GM18507 (cell line): ENCODE measurements at places on chromosomes 1 and 21.

DNA sequence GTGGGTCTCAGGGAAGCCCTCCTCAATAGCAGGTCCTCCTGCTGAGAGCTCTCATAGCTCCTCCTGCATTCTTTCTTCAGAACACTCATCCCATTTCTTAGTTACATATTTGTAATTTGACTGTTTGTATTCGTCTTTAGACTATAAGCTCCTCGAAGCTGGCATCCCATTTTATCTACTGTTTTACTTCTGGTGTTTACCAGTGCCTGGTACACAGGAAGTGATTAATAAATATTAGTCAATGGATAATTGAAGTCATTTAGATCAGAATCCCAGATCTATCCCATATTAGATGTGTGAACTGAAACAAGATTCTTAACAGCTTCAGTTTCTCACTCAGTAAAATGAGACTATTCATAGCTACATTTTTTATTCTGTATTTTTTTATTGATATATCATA is 88.7 kb downstream of the PLPP3 start:
- no peak for DNase-seq

DNA sequence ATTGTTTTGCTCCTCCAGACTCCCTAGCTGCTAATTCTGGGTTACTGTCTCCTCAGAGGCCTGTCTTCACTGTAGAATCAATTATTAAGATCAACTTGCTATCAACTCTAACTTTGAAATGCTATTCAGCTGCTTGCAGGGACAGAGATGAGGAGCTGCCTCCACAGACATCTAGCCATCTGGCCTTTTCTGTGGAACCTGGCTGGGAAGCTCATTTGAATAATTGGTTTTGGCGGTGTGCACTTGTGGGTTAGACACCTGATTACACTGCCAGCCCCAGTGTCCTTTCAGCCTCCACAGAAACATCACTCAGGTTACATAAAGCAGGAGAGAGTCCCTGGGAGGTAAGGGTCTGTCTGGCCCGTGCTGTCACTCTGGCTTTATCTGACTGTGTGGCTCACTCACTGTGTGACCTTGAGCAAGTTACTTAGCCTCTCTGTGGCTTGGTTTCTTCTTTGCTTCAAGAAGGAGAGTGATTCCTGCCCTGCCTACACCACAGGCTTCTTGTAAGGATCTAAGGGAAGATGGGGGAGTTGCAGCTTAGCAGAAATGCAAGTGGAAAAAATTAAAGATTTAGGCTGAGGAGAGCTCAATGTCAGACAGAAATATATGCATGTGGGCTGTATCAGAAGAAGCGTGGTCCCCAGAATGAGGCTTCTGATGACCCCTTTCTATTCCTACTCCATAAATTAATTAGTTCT is 131.6 kb downstream of the BEND5 start:
- DNase-seq, result no peak

DNA sequence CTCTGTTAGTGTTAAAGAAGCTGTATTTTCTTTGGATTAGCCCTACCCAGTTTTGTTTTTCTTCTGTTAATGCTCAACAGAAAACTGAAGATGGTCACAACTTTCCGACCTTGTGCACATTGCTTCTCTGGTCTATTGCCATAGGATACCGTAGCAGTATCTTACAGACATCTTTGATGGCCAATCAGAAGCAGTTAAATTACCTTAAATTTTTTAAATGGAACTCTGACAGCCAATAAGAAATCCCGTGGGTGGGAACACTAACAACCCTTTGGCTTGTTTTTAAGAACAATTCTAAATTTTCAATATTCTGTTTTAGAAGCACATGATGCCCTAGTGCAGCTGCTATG is 17.2 kb downstream of the NFYC start:
- peak; percentile 30 for DNase-seq

DNA sequence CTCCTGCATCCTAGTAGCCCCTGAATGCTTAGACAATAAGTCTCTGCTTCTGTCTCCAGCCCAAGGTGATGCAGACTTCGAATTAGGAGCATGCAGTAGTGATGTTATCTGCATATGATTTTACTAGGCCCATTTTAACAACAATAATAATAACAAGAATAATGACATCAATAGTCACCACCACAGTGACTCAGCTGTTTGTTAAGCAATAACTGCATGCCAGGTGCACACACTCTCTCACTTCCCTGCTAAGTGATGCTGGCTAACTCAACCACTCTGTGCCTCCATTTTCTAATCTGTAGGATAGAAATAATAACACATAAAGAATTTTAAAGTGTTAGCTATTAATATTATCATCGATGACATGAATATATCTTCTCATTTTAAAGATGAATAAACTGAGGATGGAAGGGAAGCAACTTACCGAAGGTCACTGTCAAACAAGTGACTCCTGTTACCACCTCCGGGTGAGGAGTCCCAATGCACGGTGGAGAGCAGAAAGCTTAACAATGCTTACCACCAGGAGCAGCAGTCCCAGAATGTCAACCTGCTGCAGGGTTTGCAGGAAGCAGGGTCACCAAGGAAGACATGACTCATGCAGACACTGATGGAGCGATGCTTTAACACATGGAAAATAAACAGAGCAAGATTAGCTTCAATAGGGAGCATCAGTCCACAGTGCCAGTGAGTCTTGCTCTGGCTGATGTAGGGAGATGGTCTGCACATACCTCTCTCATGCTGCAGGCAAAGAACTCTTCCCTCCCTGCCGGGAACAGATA is 290.2 kb downstream of the SPATA17 start:
- no peak for DNase-seq

DNA sequence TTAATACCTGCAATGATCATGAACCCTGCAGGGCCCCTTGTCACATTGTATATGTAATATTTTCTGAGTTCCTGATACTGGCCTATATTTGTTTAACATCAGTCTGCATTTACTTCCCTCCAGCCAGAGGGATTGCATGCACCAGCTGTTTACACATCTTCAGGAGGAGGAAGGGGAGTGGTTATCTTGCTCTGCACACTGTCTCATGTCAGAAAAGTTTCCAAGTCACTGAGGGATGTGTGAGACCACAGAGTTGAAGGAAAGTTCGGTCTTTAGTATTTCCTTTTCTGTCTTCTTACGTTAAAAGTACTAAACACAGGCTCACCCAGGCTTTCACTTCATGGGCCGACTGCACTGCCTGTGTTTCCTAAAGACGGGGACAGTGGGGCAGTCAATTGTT is 574.1 kb downstream of the LMO4 start:
- DNase-seq, result no peak

DNA sequence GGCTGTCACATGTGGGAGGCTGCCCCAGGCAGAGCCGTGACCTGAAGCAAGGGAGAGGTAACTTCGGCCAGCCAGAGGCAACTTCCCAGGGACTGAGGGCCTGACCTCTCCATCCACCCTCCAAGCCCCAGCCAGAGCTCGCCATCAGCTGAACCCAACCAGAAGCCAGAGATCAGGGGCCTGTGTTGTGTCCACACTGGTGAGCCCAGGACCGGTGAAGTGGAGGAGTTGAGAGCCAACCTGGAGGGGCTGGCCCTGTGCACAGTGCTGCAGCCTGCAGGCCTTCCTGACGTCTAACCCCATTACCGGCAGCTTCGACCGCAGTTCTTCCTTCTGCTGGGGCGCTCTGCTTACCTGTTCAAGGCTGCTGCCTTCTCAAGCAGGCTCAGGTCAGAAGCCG is 19.6 kb upstream of the PDE9A start:
- no peak for DNase-seq

GRCh38 chr21:45551316-45551715 is 9.1 kb upstream of the SLC19A1 start:
- DNase-seq, result no peak

GRCh38 chr1:145964328-145965118 is at the start of the genes ANKRD34A and POLR3GL:
Gene ANKRD34A (minus strand): TSS chr1:145964575. CDS start chr1:145961759, 2,816 bp downstream.
Gene POLR3GL (plus strand): TSS chr1:145964690. CDS start chr1:145974866, 10,176 bp downstream.
- DNase-seq, result peak; percentile 76

- DNase-seq, result no peak
These were observed 35.1 kb downstream of the MPZL1 start for GRCh38 chr1:167756730-167757405.

GRCh38 chr1:19465650-19466049 is 19.7 kb downstream of the CAPZB start:
- no peak for DNase-seq

GRCh38 chr1:71295350-71295749 is 214.5 kb upstream of the ZRANB2 start:
- DNase-seq, result no peak

DNA sequence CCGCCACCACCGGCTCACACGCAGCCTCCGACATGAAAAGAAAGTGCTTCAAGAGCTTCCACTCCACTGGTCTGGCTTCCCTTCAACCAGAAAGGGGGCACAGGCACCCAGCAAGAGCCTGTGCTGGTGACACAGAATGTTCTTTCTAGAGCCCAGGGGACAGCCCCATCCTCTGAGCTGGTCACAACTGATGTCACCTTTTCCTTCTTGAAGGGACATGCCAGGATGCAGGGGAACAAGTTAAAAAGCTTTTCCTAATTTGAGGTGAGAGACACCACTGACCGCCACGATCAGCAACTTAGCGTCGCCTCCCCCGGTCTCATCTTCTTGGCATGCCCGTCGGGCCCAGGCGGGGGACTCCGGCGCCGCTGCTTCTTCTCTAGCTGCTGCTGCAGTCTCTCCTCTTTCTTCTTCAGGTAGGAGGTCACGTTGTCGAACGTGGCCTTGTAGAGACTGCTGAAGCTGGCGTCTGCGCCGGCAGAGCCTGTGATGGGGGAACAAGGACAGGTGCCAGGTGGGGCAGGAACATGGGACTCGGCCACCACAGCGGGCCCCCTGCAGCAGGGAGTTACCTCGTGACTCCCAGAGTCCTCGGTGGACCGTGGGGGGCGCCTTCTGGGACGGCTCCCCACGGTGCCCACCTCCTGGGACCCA is 29.5 kb downstream of the WDR4 start:
- no peak for DNase-seq

GRCh38 chr1:70573317-70573843 is 162.3 kb downstream of the CTH start:
- no peak for DNase-seq

- DNase-seq, result no peak
These were observed 92.3 kb downstream of the COQ8A start for GRCh38 chr1:227032396-227032795.

GRCh38 chr1:118948846-118949245 is 39.3 kb downstream of the TBX15 start:
- no peak for DNase-seq

- no peak for DNase-seq
These were observed 71.2 kb upstream of the GJB5 start for GRCh38 chr1:34683616-34684015.

DNA sequence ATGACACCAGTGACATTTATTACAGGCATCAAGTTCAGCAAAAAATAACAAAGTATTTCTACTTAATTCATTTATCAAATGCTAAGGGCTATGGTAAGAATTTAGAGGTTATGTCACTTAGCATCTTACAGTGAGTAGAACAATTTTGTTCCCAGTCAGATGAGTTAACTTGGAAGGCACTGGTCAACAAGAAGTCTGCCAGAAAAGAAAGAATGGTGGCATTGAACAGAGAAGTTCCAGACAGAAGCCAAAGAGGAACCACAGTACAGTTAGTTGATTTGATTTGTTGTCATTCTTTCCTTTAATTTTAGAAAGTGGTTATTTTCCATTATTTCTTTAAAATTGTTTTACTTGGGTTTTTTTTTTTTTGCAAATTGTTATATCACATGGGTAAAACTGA is 232.2 kb upstream of the PKN2 start:
- DNase-seq, result no peak

DNA sequence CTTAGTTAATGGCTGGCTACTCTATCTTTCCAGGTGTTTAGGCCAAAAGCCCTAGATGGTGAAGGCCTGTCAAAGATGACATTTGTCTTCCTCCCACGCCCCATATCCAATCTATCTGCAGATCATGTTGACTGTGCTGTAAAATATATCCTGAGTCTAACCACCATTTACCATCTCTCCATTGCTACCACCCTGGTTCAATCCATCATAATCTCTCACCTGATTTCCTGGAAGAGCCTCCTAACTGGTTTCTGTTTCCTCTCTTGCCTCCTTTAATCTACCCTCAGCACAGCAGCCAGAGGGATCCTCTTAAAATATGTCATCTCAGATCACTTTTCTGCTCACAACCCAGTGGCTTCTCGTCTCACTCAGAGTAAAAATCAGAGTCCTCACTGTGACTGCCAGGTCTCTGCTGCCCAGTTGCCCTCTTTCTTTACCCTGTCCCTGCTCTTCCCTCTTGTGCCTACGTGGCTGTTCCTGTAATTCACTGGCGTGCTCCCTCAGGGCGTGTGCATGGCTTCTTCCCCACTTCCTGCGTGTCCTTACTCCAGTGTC is 17.8 kb downstream of the TMEM50A start:
- no peak for DNase-seq

GRCh38 chr1:55926906-55927471 is 652.4 kb downstream of the PLPP3 start:
- DNase-seq, result no peak

DNA sequence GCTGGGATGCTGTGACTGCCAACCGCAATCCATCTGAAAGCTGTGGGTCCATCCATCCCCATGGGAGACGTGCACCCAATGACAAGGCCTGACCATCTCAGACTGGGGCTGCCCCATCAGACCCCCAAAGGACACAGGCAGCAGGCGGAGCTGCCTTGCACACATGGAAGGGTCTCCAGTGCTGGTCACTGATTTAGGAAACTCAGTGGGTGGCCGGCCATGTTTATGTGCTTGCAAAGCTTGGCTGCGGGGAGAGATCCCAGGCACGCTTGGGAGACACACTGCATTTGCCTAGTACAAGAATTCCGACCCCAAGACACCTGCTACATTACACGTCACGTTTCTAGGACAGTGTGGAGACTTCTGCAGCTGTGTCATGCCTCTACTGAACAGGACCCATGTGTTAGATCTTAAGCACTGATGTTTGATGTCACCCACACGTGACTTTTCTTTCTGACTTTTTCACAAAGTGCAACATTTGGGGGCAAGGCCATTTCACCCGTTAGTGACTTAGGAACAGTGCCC is 181.4 kb downstream of the CLIC6 start:
- DNase-seq, result no peak

DNA sequence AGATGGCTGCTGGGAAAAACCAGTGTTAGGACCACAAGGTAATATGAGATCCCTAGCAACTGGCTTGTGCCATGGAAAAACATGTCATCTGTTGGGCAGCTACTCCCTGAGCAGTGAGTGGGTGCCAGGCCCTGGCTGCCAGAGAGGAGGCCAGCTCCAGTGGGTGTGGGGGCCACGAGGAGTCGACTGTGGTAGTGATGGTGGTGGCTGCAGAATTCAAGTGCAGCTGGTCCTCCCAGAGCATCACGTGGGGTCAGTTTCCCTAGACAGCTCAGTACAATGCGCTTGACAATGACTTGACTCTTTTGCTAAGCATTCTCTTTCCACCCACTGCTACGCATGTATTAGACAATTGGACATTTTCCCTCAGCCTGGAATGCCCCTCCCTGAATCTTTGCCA is 14.5 kb upstream of the CDC42 start:
- DNase-seq, result no peak

DNA sequence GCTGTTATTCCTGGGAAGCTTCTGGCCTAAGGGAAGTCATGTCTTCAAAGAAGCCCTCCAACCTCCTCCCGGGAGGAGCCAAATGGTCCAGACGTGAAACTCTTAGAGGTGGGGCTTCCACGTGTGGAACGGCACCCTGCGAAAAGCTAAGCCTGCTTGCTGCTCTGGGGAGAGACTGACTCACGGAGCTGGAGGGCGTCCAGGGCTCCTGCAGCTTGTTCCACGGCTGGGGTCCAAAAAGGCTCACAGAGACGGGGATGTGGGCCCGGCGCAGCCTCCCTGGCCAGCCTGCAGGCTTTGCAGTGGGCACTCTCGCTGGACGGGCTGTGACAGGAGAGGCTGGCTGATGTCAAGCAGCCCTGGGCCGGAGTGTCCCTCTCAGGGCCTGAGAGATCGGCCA is 105.1 kb downstream of the COLGALT2 start:
- DNase-seq, result no peak

GRCh38 chr1:244782056-244782455 is 53.4 kb upstream of the COX20 start:
- no peak for DNase-seq
